ENCODE measurements at places on chromosomes 16 and 17. TPM values are rescaled to one million over a fixed set of nuclear protein-coding genes. Genes with fewer than 3 reads are reported as not detected.

Gene ABCA8
- 55.9 TPM for polyA plus RNA-seq

Gene ALOX15B
- 0.59 TPM for polyA plus RNA-seq

Gene SEPTIN12
- not detected for polyA plus RNA-seq

Gene ABCC11
- polyA plus RNA-seq = 0.18 TPM

Gene EME1
- polyA plus RNA-seq = 4.8 TPM
